GM12891 (cell line): ENCODE measurements at places on chromosomes 6 and 20.

GRCh38 chr6:45461486-45461885 lies 83.8 kb upstream of the SUPT3H start:
- DNase-seq = no peak

GRCh38 chr6:159467473-159468041 lies 225.5 kb downstream of the SOD2 start:
- peak; percentile 22 for DNase-seq

DNA sequence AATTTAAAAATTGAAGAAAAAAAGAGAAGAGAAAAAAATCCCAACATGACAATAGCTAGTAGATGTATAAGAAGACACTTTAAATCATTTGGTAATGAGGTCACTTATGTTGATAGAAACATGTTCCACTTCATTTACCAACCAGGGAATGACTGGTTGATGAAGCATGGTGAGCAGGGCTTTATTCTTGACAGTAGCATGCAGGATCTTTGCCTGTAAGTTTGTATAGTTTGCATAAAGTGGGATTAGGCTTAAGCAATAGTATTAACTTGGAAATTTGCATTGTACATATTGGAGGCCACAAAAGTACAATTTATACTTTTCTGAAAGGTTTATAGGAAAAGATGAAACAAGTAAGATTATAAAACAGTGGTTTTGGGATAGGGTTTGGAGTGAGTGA lies 67.0 kb downstream of the NOX3 start:
- DNase-seq = no peak

- no peak for DNase-seq
Measured at GRCh38 chr6:33189164-33189563, 3.1 kb downstream of the COL11A2 start.

- no peak for DNase-seq
Measured at GRCh38 chr20:38945012-38945411, 17.1 kb upstream of the DHX35 start.

- DNase-seq = no peak
Measured at GRCh38 chr6:154484942-154485341, 25.5 kb downstream of the CNKSR3 start.

GRCh38 chr6:108841377-108841855 lies 6.8 kb upstream of the ARMC2 start:
- DNase-seq = no peak

GRCh38 chr6:46136831-46137230 lies 7.0 kb downstream of the ENPP4 start:
- DNase-seq = no peak

GRCh38 chr6:10643201-10643651 lies 51.2 kb downstream of the C6orf52 start:
- DNase-seq = no peak

DNA sequence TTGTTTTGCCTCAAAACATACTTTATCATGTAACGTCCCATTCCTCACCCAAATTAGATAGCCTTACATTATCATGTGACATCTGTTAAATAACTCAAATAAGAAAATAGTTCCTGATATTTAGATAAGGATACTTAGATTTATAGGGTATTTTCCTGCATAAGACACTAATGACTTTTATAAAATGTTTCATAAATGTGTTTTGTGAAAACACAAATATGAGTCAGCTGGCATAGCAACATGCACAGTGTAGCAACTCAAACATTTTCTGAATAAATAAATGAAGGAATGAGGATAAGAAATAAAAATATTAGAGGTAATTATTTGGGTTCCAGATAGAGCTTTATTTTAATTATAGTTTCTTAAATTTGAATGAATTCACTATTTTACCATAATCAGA lies 460.4 kb upstream of the PLCB4 start:
- no peak for DNase-seq

DNA sequence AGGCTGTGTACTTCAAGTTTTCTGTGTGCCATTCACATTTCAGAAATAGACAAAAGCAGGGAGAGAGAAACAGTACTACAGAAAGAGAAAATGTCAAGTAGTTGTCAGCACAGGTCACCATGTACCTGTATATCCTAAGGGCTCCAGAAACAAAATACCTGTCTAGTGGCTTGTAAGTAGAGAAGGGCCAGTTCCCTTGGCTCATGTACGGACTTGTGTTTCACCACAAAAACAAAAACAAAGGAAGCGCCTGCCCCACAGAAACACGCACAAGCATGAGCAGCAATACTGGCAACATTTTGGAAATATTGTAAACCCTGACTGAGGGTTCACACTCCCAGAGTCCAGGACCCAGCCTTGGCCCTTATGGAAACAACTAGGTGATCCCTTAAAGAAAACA lies 44.3 kb downstream of the CNKSR3 start:
- no peak for DNase-seq

DNA sequence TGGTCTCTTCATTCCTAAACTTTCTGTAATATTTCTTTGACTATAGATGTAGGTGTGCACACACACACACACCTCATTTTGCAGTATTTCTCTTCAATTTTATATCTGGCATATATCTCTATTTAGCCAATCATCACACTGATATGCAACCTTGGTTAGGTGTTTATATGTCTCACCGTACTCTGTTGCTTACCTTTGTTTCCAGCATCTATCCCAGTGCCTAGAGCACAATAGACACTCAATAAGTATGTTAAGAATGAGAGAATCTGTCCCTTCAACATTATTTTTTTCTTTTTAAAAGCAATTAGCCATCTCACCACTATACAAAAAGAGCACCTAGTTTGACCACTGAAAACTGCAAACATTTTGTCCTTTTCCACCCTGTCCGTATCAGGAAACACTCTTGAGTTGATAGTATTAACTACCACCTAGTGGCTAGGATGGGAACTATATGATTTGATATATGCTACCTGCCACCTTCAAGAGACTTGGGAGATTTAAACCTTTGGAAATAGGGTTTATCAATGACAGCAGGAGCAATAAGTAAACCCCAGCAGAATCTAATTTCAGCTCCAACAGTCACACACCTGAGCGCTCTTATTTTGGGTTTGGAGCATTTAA lies 48.7 kb upstream of the RSPO3 start:
- no peak for DNase-seq

DNA sequence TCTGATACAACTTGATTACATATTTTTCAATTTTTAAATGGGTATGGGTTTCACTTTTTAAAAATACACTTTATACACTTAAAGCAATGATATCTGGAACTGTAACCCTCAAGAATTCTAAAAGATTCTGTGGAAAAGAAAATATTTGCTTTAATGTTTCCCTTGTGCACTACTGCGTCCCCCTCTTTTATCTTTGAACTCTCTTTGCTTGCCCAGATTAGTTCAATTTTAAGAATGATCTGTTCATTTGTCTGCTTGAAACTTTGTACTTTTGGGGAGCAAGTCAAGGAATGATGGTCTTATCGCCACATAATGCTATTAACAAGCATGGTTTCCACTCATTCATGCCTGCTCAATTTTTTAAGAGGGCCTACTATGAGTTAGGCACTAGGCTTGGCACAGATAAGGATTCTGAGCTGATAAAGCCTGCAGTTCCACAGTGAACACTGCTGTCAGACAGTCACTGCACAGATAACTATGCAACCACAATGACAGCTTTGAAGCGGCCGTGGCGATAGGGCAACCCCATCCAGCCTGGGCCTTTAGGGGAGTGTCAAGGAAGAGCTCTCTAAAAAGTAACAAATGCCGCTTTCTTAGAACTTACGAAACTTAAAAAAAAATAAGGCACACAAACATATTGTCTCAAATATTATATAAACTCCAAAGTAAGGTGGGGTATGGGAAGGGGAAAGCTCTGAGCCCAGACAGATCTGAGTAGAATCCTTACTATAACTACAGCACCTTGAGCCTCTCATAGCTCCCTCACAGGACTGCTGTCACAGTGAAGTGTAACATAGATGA lies 29.7 kb downstream of the FYN start:
- DNase-seq = no peak

- no peak for DNase-seq
Measured at GRCh38 chr20:23146857-23147637, 60.9 kb upstream of the CD93 start.

GRCh38 chr6:123089226-123089625 lies 93.2 kb downstream of the CLVS2 start:
- no peak for DNase-seq

- DNase-seq = no peak
Measured at GRCh38 chr20:605237-605636, 4.9 kb downstream of the TCF15 start.

DNA sequence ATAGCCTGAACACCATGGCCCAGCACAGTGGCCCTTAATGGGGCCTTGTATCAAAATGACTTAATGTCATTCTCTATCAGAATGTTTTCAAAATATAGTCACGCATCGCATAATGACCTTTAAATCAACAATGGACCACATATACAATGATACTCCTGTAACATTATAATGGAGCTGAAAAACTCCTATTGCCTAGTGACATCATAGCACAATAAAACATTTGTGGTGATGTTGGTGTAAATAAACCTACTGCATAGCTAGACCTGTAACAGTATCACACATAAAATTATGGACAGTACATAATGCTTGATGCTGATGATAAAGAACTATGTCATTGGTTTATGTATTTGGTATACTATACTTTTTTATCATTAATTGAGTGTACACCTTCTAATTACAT lies 9.3 kb downstream of the ELOVL5 start:
- DNase-seq = no peak

GRCh38 chr6:10487668-10488327 lies 33.4 kb upstream of the GCNT2 start:
- DNase-seq = no peak

DNA sequence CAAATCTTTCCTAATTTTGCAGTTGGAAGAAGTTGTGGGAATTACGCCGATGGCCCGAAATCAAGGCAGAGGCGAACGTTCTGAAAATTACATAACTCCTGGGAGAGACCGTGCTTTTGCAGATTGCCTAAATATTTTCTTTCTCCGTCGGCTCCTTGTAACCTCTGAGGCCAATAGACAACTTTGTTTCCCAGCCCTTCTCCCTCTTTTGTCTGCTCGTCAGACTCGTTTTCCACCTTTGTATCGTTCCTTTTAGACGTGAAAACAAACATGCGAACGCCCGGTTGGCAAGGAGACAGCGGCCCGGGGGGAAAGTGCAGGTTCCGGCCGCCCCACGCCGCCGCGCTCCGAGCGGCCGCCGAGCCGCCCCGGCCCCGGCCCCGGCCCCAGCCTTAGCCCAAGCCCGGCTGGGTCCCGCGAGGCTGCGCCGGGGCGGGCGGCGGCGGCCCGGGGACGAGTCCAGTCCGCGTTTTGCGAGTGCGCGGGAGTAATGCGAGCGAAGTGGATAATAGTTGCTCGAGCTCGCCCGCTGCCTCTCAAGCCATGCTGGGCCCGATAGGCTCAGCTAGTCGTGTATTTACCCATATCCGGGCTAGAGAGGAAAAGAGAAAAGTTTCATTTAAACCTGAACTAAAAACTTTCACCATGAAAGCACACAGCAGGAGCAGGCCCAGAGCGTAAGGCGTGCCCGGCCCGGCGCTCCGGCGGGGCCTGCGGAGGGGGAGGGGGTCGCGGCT lies at the start of gene ARID1B:
Gene ARID1B, plus strand, starts transcription at position 539 of the 737 bp plus-strand sequence. CDS start 303 bp downstream, outside the sequence.
- peak; percentile 56 for DNase-seq

GRCh38 chr20:17430125-17430950 lies 100.8 kb downstream of the BFSP1 start:
- no peak for DNase-seq

GRCh38 chr6:168583126-168583525 lies 142.1 kb downstream of the SMOC2 start:
- no peak for DNase-seq

- DNase-seq = no peak
Measured at GRCh38 chr6:27868311-27868710, 43.9 kb downstream of the OR2B2 start.

DNA sequence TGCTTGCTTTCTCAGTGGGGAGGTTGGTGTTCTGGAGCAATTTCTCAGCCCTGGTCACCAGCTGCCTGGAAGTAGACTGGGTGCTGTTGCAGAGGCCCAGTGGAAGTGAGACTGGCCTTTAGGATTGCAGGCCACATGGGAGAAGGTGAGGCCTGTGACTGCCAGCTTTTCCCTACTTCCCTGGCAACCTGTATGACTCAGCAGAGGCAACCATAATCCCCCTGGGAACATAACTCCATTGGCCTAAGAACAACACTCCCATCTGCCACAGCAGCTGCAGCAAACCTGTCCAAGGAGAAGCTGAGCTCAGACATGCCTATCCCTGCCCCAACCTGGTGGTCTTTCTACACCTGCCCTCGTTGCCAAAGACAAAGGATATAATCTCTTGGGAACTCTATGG lies 473.5 kb upstream of the SPTLC3 start:
- no peak for DNase-seq
